ENCODE measurements at places on chromosomes 2 and 18.

- DNase-seq, result no peak
Measured at GRCh38 chr2:128593879-128594650, 275.4 kb upstream of the HS6ST1 start.

GRCh38 chr2:70467831-70468779 is 85.5 kb downstream of the TGFA start:
- no peak for DNase-seq

DNA sequence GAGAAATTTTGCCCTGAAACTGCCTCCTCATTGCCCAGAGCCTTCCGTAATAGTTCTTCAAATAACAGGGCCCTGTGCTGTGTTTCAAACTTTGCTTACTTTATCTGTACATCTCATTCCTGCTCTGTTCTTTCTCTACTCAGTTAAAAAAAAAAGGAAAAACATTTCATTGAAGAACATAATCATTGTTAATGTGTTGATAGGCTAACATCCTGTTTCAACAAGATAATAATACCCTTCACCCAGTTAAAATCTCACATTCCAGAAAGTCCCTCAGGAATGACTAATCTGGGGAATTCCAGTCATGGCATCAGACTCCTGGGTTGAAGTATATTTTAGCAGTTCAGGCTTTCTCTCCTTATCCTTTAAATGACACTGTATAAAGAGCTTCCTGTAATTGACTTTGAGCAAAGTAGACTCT is 45.6 kb upstream of the ITGAV start:
- DNase-seq, result no peak

DNA sequence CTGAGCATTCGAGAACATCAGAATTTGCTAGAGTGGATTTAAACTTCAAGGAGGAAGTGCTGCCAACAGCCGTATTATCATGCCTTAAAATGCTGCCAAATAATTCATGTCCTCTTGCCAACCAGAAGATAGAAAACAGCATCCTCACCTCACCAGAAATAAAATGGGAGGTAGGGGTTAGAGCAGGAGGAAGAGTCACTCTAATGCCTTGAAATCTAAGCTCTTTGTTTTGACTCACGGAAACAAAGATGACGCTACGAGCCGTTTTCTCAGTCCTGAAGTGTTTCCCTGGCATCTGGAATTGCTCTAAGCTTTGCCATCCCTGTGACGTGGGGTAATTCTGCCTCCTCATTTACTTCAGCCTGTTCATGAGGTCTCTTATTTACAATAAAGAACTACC is 97.1 kb downstream of the PRPF40A start:
- no peak for DNase-seq

- DNase-seq, result no peak
Measured at GRCh38 chr2:31125918-31126695, 12.1 kb downstream of the GALNT14 start.

Measured in NCI-H2107 (cell line).